ENCODE measurements at places on chromosomes 3 and 15.

- no peaks in the 10 kb centered on the region for H3K27me3 ChIP-seq
- H3K4me3 ChIP-seq = no peak overlapping the region
- H3K36me3 ChIP-seq = no peaks in the 10 kb centered on the region
- no peak for DNase-seq
- H3K4me1 ChIP-seq = no peaks in the 10 kb centered on the region
Observed at GRCh38 chr15:57652481-57652880, 54.0 kb upstream of the POLR2M start.

DNA sequence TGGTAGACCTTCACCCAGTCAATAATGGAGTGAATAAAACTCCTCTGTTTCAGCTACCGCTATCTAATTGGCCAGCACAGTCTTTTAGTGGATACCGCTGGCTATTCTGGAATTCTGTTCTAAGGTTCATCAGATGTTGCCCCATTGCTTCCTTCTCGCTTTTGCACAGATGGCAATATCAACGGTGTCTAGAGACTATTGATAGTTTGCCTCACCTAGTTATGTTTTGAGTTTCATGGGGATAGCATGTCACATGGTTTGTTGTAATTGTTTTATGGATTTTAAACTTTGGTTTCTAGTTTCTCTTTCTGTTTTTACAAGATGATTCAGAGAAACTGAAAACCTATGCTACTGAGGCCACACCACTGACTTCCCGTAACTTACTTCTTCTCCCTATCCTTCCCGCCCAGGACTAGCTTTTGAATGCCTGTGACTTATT, 2.0 kb downstream of the XRN1 start:
- peak overlapping the region; percentile 99 for H3K27ac ChIP-seq
- no peaks in the 10 kb centered on the region for H3K36me3 ChIP-seq
- H3K4me1 ChIP-seq = peaks cover 31% of the 10 kb centered on the region

DNA sequence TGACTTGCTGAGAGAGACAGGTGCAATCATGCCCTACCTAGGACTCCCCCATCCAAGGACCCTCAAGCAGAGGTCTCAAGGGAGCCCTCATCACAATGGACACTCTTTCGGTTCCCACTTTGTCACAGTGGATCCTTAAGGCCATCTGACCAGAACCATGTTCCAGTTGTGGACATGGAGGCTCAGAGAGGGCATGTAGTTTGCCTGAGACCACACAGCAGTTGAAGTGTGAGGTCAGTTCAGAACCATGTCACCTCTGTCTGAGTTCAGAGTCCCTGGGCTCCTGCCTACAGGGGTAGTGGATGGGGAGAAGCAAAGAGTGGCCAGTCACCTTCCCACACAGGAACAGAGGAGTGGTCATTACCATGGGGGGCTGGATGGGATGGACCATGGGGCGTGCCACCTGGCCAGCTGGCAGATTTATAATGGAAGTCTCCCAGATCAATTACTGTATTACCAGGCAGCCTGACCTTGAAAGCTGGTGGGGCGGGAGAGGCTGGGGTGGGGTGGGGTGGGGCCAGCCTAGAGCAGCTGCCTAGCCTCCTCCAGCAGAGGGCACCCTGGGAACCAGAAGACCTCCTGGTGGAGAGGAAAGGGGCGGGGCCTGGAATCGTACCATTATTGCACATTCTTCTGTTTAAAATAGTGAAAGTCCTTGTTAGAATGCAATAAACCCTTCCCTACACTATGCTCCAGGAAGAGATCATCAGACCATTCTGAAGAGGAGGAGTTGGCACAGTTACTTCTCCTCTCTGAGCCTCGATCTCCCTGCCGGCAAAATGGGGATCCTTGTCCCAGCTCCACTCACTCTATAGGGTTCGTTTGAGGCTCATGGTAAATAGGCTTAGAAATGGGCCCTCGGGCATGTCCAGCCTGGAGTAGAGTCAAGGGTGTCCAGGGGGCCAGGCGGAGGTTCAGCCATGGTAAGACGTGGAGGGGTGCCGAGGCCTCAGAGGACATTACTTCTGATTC, 26.9 kb upstream of the LINGO1 start:
- no peak overlapping the region for H3K27ac ChIP-seq
- no peaks in the 10 kb centered on the region for H3K27me3 ChIP-seq
- H3K4me3 ChIP-seq = no peak overlapping the region
- H3K36me3 ChIP-seq = no peaks in the 10 kb centered on the region

DNA sequence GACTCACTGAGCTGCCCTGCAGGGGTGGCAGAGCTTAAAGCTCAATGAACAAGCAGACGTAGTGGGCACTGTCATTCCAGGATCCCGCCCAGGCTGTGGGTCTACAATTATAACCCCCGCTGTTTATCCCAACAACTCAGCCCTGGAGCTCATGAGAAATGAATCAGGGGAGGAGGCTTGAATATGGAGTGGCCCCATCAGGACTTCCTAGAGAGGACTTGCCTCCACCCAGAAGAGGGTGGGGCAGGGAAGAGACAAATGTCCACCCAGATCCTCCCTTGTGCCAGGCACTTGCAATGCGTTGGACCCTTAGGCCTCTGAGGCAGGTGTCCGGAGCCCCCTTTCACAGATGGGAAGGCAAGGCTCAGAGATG, 33.0 kb downstream of the SLC6A20 start:
- DNase-seq = no peak
- no peaks in the 10 kb centered on the region for H3K36me3 ChIP-seq
- H3K4me3 ChIP-seq = no peak overlapping the region
- no peaks in the 10 kb centered on the region for H3K4me1 ChIP-seq
- H3K27me3 ChIP-seq = no peaks in the 10 kb centered on the region

DNA sequence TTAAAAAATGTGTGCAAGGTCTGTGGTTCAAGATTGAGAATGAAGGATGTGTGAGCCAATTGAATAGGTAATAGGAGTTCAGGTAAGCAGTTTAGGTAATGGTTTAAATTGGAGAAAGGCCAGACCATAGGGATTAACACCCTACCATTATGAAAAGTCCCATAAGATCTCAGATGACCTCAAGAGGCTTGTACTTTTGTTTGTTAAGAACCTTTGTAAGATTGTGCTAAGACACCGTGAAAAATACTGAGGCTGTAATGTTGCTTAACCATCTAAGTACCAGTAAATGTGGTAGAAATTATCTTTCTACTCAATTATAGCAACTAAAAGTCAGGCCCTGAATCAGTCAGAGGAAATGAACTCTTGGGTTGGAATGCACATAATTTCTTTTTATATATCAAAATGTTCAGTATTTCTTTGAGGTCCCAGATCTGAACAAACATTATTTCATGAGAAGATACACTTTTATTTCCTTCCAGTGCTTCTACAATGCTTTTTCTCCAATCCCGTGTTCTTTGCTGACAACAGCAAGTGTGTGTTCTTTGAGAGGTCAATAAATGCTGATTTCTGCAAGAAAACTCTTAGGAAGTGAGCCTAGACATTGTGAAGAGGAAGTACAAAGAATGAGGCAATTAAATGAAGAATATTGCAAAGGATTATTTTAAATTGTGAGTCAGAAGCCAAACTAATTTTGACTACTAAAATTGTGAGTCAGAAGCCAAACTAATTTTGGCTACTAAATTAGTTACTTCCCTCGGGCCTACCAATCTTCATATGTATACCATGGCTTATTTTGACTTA, 66.4 kb downstream of the TCF12 start:
- H3K27ac ChIP-seq = no peak overlapping the region
- peaks cover 3% of the 10 kb centered on the region for H3K4me1 ChIP-seq
- H3K4me3 ChIP-seq = no peak overlapping the region
- H3K36me3 ChIP-seq = no peaks in the 10 kb centered on the region

- H3K4me1 ChIP-seq = no peaks in the 10 kb centered on the region
- no peaks in the 10 kb centered on the region for H3K27me3 ChIP-seq
- no peak overlapping the region for H3K4me3 ChIP-seq
- H3K36me3 ChIP-seq = no peaks in the 10 kb centered on the region
- no peak overlapping the region for H3K27ac ChIP-seq
Observed at GRCh38 chr3:160643994-160644393, 33.0 kb upstream of the ARL14 start.

GRCh38 chr15:48643206-48643605, 2.3 kb downstream of the FBN1 start:
- DNase-seq = no peak
- H3K36me3 ChIP-seq = no peaks in the 10 kb centered on the region

GRCh38 chr3:158094235-158095110, 11.7 kb downstream of the SHOX2 start:
- DNase-seq = no peak
- H3K27me3 ChIP-seq = peaks cover 49% of the 10 kb centered on the region
- H3K4me3 ChIP-seq = no peak overlapping the region
- H3K4me1 ChIP-seq = peaks cover 6% of the 10 kb centered on the region
- no peaks in the 10 kb centered on the region for H3K36me3 ChIP-seq
- no peak overlapping the region for H3K27ac ChIP-seq

DNA sequence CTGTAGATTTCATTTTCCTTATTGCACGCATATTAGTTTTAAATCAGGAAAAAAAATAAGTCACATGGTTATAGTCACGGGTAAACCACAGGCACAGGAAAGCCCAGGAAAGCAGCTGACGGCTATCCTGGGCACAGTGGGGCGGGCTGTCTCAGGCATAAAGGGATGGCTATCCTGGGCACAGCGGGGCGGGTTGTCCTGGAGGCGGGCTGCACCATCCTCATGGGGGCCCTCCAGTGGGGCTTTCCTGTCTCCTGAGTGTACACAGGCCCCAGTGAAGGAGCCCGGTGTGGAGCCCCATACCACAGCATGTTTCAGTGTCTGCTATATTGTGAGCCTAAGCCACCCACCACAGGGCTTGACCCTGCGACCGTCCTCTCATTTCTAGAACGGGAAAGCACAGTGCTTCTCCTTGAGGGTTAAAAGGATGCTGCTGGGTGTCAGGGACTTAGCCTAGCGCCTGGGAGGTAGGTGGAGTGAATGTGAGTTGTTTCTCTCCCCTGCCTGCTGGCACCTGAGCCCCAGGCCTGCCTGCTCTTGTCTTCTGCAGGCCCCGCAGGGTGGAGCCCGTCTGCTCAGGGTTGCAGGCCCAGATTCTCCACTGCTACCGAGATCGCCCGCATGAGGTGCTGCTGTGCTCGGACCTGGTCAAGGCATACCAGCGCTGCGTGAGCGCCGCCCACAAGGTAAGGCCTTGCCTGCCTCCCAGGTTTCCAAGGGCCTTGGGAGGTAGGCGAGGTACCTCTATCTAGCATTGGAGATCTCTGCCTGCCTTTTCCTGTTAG, 25.9 kb upstream of the PLXNA1 start:
- no peaks in the 10 kb centered on the region for H3K27me3 ChIP-seq
- DNase-seq = no peak
- no peaks in the 10 kb centered on the region for H3K4me1 ChIP-seq
- H3K27ac ChIP-seq = no peak overlapping the region

- no peaks in the 10 kb centered on the region for H3K4me1 ChIP-seq
- DNase-seq = no peak
- no peaks in the 10 kb centered on the region for H3K36me3 ChIP-seq
- no peak overlapping the region for H3K27ac ChIP-seq
- H3K4me3 ChIP-seq = no peak overlapping the region
- no peaks in the 10 kb centered on the region for H3K27me3 ChIP-seq
Observed at GRCh38 chr3:125110876-125111480, 55.2 kb upstream of the HEG1 start.

GRCh38 chr3:137866933-137867332, 102.8 kb downstream of the SOX14 start:
- no peak for DNase-seq

DNA sequence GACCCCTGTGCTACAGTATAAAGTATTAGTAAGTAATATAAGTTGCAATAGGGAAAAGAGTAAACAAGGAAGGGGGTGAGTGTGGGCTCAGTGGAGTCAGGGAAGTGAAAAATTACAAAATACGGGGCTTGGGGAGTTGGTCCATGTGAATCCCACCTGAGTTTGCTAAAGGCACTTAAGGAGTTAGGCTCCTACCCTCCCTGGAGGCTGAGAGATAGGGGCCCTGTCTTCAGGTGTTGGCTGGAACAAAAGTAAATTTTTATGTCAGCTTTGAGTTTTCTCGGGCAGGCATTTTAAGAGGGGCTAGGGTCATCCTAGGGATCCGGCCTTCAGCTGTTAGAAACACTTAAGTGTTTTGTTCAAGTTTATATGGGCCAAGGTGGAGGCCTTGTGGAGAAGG, 8.2 kb downstream of the TRPC1 start:
- no peaks in the 10 kb centered on the region for H3K4me1 ChIP-seq
- H3K27ac ChIP-seq = no peak overlapping the region
- no peaks in the 10 kb centered on the region for H3K36me3 ChIP-seq
- no peak overlapping the region for H3K4me3 ChIP-seq
- no peak for DNase-seq

GRCh38 chr15:69472562-69472961, 19.9 kb downstream of the RPLP1 start:
- H3K4me1 ChIP-seq = peaks cover 20% of the 10 kb centered on the region
- no peaks in the 10 kb centered on the region for H3K36me3 ChIP-seq
- DNase-seq = no peak
- H3K27me3 ChIP-seq = no peaks in the 10 kb centered on the region
- H3K4me3 ChIP-seq = no peak overlapping the region

DNA sequence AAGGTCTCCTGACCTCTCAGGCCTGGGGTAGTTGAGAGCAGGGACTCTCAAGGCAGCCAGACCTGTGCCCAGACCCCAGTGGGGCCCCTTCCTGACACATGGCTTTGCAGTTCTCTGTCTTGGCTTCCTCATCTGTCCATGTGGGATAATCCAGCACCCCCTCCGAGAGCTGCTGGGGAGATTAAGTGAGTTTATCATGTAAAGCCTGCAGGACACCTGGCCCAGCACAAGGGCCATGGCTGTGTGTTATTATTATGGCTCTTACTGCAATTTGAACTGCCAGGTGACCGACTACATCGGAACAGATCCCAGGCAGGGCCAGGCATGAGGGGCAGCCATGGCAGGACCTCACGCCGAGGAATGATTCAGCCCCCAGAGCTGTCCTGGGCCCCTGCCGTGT, 12.6 kb downstream of the DUSP7 start:
- no peaks in the 10 kb centered on the region for H3K4me1 ChIP-seq
- no peak overlapping the region for H3K4me3 ChIP-seq
- no peaks in the 10 kb centered on the region for H3K27me3 ChIP-seq
- DNase-seq = no peak
- peaks cover 7% of the 10 kb centered on the region for H3K36me3 ChIP-seq

DNA sequence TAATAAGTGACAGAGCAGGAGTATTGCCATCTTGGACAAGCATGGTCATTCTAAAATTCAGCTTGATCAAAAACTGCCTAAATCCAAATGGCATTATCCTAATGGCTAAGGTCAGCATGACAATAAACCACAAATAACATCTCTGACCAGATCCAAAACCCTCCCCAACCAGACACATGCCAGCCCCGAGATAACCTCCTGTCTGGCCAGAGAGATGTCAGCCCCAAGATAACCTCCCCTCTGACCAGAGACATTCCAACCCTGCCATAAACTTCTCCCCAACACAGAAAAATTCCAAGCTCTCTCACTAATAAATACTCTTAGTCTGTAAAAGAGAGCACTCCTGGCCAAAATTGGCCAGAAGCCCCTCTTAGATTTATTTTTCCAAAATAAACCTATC, 470.5 kb upstream of the UBE2E2 start:
- no peak for DNase-seq
- no peak overlapping the region for H3K27ac ChIP-seq
- H3K36me3 ChIP-seq = no peaks in the 10 kb centered on the region
- no peak overlapping the region for H3K4me3 ChIP-seq

GRCh38 chr3:161395115-161396012, 24.0 kb upstream of the SPTSSB start:
- no peak overlapping the region for H3K27ac ChIP-seq
- DNase-seq = peak; percentile 76
- no peaks in the 10 kb centered on the region for H3K27me3 ChIP-seq

GRCh38 chr3:49740427-49740826, 16.7 kb upstream of the GMPPB start:
- no peaks in the 10 kb centered on the region for H3K27me3 ChIP-seq
- H3K36me3 ChIP-seq = peaks cover 5% of the 10 kb centered on the region
- no peaks in the 10 kb centered on the region for H3K4me1 ChIP-seq
- DNase-seq = no peak
- H3K4me3 ChIP-seq = no peak overlapping the region

GRCh38 chr15:101326462-101327146, 31.6 kb upstream of the SNRPA1 start:
- no peaks in the 10 kb centered on the region for H3K4me1 ChIP-seq
- H3K4me3 ChIP-seq = no peak overlapping the region
- H3K27ac ChIP-seq = no peak overlapping the region
- H3K27me3 ChIP-seq = no peaks in the 10 kb centered on the region
- H3K36me3 ChIP-seq = no peaks in the 10 kb centered on the region

Data from naive thymus-derived CD4-positive, alpha-beta T cell (primary cell).